ENCODE measurements at places on chromosomes 16 and 17.

- H3K4me3 ChIP-seq = no peak overlapping the region
- peak overlapping the region; percentile 94 for H3K27ac ChIP-seq
- H3K36me3 ChIP-seq = no peaks in the 10 kb centered on the region
- DNase-seq = peak; percentile 85
- peaks cover 87% of the 10 kb centered on the region for H3K4me1 ChIP-seq
Measured at GRCh38 chr17:41655611-41656111, 31.3 kb upstream of the KRT17 start.

DNA sequence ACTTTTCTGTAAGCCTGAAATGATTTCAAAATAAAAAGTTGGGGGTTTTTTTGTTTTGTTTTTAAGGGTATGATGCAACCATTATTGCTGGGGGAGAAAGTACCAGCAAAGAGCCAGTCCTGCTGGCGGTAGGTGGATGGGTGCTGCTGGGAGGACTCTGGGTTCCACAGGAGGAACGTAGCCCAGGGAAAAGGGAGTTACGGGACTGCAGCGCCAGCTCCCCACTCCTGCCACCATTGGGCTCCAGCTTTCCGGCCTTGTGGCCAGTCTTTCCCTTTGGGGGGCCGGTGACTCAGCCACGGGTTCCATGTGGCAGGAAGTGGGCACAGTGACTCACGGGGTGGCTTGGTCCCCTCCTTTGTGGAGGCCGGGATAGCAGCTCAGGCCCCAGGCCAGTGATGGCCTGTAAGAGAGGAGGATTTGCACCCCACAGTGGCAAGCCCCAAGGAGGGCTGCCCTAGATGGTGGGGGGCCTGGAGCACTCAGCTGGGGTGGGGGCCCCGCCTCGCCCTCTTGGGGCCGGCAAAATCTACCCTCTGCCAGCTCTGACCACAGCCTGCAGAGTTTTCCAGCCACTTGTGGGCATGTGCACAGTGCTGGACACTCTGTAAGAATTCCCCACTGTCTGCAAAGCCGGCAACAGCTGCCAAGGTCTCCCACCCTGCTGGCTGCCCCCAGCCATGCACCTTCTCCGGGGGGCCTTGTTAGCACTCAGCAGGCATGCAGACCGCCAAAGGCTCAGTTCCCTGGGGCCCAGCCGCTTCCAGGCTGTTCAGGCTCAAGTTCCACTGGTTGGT lies 30.4 kb downstream of the SOCS3 start:
- no peaks in the 10 kb centered on the region for H3K36me3 ChIP-seq
- H3K27me3 ChIP-seq = no peaks in the 10 kb centered on the region
- H3K27ac ChIP-seq = no peak overlapping the region
- H3K4me3 ChIP-seq = no peak overlapping the region

GRCh38 chr16:55710466-55710865 lies 54.7 kb downstream of the SLC6A2 start:
- no peak for DNase-seq
- no peak overlapping the region for H3K27ac ChIP-seq
- H3K4me1 ChIP-seq = no peaks in the 10 kb centered on the region
- no peaks in the 10 kb centered on the region for H3K36me3 ChIP-seq
- no peak overlapping the region for H3K4me3 ChIP-seq

DNA sequence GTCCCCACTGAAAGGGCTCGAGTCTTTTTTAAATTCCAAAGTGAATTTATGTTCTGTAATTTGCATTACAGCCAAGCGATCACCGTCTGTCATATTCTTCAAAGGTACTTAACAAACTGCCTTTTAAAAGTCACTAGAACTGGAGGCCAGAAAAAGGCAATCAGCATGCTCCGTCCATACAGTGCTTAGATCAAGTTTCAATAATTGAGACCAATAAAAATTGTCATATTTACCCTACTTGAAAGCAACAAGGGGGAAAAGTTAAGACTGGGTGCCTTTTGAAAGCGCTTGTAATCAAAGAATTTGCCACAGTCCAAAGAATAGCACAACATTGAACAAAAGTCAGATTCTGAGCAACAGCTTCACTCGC lies 9.0 kb upstream of the ZFHX3 start:
- no peak overlapping the region for H3K27ac ChIP-seq
- peak; percentile 51 for DNase-seq
- no peak overlapping the region for H3K4me3 ChIP-seq
- no peaks in the 10 kb centered on the region for H3K27me3 ChIP-seq
- H3K4me1 ChIP-seq = peaks cover 48% of the 10 kb centered on the region

DNA sequence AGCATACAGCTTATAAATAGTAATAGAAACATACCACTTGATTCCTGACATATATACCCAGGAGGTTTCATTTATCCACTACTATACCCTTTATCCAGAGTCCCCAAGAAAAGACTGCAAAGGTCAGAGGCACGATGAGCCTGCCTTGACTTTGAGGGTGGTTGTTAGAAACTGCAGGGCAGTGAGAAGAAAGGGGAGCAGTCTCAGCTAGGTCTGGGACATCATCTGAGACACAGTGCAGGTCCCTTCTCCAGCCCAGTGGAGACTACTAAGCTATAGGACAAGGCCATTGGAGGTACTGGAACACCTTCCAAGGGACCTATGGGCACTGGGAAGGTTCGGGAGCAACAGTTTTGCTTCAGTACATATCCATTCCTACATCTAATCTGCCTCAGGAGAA lies 20.2 kb upstream of the TEKT3 start:
- no peaks in the 10 kb centered on the region for H3K27me3 ChIP-seq
- peaks cover 13% of the 10 kb centered on the region for H3K4me1 ChIP-seq
- H3K4me3 ChIP-seq = no peak overlapping the region
- H3K36me3 ChIP-seq = no peaks in the 10 kb centered on the region
- DNase-seq = no peak

DNA sequence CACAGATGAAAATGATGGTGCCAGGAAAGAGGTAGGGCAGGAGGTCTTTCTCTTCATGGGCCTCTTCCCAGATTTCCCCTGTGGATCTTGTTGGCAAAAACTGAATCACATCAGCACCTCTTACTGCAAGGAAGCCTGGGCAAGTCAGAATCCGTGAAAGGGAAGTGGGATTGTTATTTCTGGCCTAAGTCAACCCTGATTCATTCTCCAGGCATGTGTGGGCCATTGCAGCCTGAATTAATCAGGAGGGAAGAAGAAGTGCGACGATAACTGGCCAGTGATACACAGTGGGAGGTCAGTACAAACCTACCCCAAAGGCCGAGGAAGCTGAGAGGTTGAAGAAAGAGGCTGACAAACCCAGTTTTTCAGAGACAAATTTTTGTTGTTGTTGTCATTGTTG lies 17.9 kb upstream of the NSMCE1 start:
- no peak overlapping the region for H3K27ac ChIP-seq
- no peak for DNase-seq
- H3K4me3 ChIP-seq = no peak overlapping the region
- H3K27me3 ChIP-seq = no peaks in the 10 kb centered on the region

- H3K4me1 ChIP-seq = peaks cover 4% of the 10 kb centered on the region
- H3K36me3 ChIP-seq = no peaks in the 10 kb centered on the region
- H3K4me3 ChIP-seq = peak within 1 kb of the TSS; percentile 66
Measured at GRCh38 chr16:73047536-73048291, at the start of gene ZFHX3. ZFHX3 (minus strand) TSS chr16:73048128; CDS start chr16:72960145, 87,983 bp downstream.

DNA sequence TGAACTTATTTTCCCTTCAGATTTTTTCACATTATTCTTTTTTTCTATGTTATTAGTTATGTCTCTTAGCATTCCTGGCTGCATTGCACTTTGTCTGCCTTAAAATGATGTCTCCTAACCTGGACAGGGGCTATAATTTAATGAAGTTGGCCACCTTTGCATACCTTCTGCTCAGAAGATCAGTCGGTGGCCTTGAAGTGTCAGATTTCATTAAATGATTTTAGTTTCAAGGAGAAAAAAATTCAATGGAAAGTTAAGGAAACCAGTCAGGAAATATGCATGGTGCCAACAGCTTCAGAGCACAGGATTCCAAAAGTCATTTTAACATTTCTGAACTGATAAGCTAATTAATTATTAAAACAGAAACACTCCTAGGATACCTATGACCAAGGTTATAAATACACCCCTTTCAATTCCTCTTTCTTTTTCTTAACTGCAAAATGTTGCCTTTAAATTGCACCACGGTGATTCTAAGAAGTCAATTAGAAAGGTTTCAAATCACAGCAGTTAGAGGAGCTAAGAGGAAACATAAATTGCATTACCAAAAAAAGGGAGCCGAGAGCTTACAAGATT lies 533.4 kb downstream of the KCNJ2 start:
- H3K27me3 ChIP-seq = no peaks in the 10 kb centered on the region
- H3K36me3 ChIP-seq = no peaks in the 10 kb centered on the region
- no peak for DNase-seq
- no peak overlapping the region for H3K4me3 ChIP-seq
- H3K27ac ChIP-seq = no peak overlapping the region
- no peaks in the 10 kb centered on the region for H3K4me1 ChIP-seq

DNA sequence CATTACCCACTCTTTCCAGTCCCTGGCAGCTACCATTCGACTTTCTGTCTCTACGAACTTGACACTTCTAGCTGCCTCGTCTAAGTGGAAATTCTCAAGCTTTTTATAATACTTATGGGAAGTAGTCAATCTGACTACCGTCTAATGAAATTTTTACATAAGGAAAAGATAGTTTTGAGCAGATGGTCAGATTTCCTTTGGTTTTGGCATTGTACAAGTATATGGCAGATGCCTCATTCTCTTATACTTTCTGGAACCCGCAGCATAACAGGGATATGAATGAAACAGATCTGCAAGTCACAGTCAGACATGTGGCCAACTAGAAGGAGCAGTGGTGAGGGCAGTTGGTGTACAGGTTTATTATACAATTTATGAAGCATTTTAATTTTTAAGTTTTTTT lies 146.0 kb downstream of the PITPNC1 start:
- no peaks in the 10 kb centered on the region for H3K4me1 ChIP-seq
- no peaks in the 10 kb centered on the region for H3K27me3 ChIP-seq
- DNase-seq = no peak
- no peak overlapping the region for H3K4me3 ChIP-seq

GRCh38 chr17:9247401-9247938 lies 226.2 kb downstream of the NTN1 start:
- no peak for DNase-seq
- peaks cover 2% of the 10 kb centered on the region for H3K36me3 ChIP-seq
- H3K4me3 ChIP-seq = no peak overlapping the region

GRCh38 chr16:51161440-51162195 lies 10.5 kb upstream of the SALL1 start:
- H3K27ac ChIP-seq = no peak overlapping the region
- H3K27me3 ChIP-seq = peaks cover 9% of the 10 kb centered on the region
- no peaks in the 10 kb centered on the region for H3K4me1 ChIP-seq
- no peak for DNase-seq
- no peak overlapping the region for H3K4me3 ChIP-seq

DNA sequence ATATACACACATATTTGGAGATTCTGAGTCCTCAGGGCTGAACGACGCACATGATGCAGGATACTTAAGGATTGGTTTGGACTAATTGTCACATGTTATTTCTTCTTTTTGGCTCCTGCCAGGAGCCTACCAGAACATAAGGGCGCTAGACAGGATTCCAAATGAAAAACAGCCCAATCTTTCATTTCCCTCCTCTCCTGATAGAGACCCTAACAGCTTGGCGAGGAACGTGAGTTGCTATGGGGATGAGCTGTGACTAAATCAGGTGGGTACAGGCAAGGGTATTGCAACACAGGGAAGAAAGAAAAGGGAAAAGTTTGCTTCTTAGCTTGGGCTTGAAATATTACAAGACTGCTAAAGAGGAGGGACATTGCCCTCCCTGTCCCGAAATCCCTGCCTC lies 109.9 kb downstream of the AIPL1 start:
- H3K4me1 ChIP-seq = no peaks in the 10 kb centered on the region
- H3K4me3 ChIP-seq = no peak overlapping the region
- DNase-seq = no peak
- no peaks in the 10 kb centered on the region for H3K36me3 ChIP-seq

DNA sequence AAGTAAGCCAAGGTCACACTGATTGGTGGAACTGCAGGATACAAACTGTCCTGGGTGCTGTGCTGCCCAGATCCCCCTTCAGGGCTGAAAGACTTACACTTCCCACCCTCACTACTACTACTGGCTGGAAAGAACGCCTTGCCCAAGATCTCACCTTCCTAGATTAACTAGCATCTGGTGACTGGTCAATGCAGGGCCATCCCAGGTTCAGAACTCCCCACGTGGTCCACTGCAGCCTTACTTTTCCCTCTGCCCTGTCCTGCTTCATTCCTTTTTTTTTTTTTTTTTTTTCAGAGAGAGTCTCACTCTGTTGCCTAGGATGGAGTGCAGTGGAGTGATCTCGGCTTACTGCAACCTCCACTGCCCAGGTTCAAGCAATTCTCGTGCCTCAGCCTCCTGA lies 2.3 kb upstream of the PDZD9 start:
- H3K4me3 ChIP-seq = no peak overlapping the region
- DNase-seq = no peak
- H3K36me3 ChIP-seq = no peaks in the 10 kb centered on the region
- no peaks in the 10 kb centered on the region for H3K27me3 ChIP-seq

DNA sequence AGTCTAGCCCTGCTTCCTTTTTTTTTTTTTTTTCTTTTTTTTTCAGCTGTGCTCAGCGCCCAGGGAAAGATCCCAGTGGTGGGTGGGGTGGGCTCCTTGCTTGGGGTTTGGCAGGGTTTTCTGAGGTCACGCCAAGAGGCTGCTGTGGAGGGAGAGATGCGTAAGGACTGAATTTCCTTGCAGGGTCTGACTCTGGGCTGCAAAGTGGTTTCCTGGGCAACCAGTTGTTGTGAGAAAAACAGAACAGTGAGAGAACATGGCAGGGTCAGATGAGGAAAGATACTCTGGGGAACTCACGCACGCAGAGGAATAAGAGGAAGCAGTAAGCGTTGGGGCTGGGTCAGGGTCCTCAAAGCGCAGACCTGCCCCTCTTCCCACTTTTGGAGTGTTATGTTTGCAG lies 119.5 kb downstream of the IRF8 start:
- no peaks in the 10 kb centered on the region for H3K4me1 ChIP-seq
- H3K27ac ChIP-seq = no peak overlapping the region
- H3K27me3 ChIP-seq = no peaks in the 10 kb centered on the region
- H3K36me3 ChIP-seq = no peaks in the 10 kb centered on the region
- DNase-seq = peak; percentile 58
- H3K4me3 ChIP-seq = no peak overlapping the region

DNA sequence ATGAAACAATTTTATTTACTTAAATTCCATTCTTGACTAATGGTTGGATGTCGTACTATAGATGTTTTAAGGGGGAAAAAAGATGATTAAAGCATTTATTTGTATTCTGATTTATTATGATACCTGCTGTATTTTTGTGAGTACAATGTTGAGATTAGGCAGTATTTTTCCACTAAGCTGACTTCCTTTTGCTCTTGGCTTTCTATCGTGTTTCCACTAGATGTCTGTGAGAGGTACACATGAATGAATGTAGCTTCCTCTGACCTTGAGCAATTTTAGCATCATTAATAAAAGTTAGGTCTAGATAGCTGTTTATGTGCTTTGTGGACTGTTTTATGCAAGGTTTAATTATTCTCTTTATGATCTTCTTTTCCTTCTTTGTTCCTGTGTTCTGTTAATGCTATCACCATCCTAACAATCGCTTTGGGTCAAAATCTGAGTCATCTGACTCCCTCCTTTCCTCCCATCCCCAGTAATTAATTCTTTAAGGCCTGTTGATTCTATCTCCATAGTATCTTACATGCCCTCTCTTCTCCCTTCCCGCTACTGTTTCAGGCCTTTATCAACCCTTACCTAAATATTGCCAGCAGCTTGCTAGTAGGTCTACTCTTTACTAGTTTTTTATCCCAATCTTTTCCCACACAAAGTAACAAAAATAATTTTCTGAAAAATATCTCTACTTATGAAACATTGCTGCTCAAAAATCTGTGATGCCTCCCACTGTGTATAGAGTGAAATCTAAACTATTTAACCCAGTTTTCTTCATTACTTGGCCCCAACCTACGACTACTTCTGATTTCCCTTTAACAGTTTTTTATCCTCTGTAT lies 76.0 kb downstream of the VMP1 start:
- H3K4me1 ChIP-seq = peaks cover 35% of the 10 kb centered on the region
- H3K27me3 ChIP-seq = no peaks in the 10 kb centered on the region
- H3K4me3 ChIP-seq = no peak overlapping the region
- H3K27ac ChIP-seq = peak overlapping the region; percentile 48
- no peaks in the 10 kb centered on the region for H3K36me3 ChIP-seq

Data from small intestine (tissue), 16 donors.